ENCODE measurements at places on chromosomes 11 and 22.

DNA sequence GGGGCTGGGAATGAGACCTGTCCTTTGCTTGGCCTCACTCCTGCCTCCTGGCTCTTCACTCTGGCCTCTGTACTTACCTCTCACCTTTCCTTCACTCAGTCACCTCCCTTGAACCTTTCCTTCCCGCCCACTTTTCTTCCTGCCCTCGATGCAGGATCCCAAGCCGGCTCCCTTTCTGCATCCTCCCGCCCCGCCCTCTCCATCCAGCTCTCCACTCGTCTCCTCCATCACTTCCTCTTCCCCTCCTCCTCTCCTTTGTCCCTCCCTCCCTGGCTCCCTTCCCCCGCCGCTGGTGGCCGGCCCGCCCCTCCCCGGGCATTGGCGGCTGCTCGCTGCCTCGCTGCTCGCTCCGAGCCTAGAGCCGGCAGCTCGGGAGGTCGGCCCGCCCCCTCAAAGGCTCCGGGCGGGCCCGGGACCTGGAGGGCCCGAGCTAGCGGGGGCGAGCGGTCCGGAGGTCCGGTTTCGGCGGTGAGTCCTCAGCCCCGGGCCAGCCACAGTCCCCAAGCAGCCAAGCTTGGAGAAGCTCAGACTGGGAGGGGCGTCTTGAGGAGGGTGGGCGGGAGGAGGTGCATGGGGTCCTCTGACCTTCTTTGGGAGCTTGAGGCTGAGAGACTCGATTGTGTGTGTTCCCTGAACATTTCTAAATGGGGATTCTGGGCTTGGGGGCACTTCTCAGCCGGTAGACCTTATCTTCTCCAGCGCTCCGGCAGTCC lies 13.8 kb downstream of the PHLDB1 start:
- DNase-seq = no peak

- peak; percentile 96 for DNase-seq
Measured at GRCh38 chr11:117327567-117328374, at the start of gene CEP164. CEP164 (plus strand) TSS chr11:117327854; CDS start chr11:117338587, 10,733 bp downstream.

GRCh38 chr11:6062691-6063358 lies 32.3 kb upstream of the OR56A1 start:
- no peak for DNase-seq

DNA sequence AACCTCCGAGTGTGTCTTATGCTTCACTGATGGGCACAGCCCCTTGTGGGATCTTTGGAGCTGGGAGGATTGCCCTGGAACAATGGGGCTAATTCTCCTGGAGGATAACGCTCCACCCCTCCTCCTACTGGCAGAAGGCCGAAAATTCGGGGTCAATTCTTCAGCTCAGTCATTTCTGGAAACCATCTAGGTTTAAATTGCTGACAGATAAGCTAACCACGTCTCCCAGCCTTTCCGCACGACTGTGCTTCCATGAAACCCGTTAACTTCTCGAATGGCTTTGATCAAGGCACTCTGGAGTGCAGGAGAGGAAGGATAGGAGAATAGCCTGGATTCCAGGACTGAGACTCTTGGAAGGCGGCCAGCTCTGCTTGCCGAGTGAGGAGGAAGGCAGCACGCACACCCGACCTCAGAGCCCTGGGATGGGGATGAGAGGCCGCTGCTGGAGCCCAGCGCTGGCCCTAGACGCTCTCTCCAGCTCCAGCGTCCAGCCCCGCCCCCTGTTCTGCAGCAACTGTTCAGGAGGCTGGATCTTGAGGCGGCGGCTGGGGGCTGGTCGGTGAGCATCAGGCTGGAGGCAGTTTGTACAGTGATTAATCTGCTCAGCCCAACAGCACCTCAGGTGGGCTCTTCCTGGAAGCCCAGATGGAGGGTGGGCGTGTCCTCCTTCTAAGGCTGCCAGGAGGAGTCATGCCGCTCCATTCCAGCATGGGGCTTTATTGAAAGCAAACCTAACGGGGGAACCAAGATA lies 176.7 kb upstream of the NCAM1 start:
- no peak for DNase-seq

- DNase-seq = no peak
Measured at GRCh38 chr11:73001615-73002014, 140.5 kb downstream of the FCHSD2 start.

DNA sequence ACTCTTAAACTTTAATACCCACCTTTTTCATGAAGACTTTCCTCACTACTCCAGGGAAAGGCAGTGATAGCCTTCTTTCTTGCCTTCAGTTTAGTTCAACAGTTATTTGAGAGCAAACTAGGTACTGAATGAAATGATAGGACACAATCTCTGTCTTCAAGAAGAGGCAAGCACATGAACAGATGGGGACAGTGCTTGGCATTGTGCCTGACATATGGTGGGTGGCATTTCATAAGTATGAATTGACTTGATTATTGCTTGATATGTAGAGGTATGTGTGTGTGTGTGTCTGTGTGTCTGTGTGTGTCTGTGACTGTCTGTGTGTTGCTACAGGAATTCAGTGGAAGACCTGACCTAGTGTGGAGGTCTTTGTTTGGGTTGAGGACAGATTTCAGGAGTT lies 504.1 kb downstream of the NELL1 start:
- DNase-seq = no peak

DNA sequence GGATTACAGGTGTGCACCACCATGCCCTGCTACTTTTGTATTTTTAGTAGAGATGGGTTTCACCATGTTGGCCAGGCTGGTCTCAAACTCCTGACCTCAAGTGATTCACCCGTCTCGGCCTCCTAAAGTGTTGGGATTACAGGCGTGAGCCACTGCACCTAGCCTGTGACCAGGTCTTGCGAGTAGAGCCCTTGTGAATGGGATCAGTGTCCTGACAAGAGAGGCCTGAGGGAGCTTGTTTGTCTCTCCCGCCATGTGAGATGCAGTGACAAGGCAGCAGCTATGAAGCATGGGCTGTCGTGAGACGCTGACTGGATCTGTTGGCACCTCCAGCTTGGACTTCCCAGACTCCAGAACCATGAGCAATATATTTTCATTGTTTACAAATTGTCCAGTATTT lies 69.3 kb downstream of the LRRC32 start:
- DNase-seq = peak; percentile 65

DNA sequence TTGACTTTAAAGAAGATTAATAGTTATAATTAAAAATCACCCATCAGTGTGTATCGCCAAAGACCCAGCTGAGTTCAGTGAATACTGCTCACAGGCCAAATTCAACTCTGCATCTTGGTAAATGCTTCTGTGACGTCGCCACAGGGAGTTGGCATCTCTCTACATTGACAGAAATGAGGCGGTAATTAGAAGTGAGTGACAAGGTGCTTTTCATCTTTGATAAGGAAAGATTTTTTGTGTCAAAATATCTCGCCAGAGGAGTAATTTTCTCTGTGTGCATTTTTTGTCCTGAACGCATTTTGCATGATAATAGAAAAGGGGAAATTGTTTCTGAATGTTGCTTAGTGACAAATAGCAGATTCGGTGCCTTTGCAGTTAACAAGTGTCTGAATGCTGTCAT lies 345.8 kb downstream of the CNTN5 start:
- DNase-seq = no peak

- DNase-seq = no peak
Measured at GRCh38 chr22:28435982-28436381, 243.7 kb downstream of the TTC28 start.

GRCh38 chr11:119532551-119532950 lies 109.6 kb upstream of the THY1 start:
- DNase-seq = peak; percentile 64

GRCh38 chr22:16925407-16925966 lies 82.5 kb downstream of the GAB4 start:
- no peak for DNase-seq

GRCh38 chr11:131666006-131666405 lies 295.6 kb downstream of the NTM start:
- no peak for DNase-seq

DNA sequence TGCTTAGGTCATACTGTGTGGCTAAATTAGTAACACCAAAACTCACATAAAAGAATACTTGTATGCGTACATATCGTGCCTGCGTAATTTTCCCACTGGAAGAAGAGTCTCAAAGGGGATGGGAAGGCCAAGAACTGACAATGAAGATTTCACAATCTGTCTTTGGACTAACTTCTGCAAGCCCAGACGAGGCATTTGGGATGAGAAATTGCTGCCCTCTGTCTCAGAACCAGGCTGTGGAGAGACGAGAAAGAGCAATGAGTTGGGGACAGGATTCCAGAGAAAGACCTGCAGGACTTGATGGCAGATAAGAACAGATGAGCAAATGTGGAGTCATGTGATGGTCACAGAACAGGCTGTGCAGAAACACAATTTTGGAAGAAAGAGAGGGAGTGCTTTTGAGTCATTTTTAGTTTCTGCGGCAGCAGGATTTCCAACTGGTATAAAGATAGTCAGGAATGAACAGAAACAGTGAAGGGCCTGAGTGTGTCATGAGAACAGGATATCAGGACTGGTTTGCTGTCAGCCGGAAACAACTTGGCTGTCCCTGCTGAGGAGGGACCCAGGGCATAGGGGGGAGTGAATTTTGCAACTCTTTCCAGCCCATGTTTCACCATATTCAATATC lies 82.7 kb upstream of the CTSC start:
- no peak for DNase-seq

- DNase-seq = no peak
Measured at GRCh38 chr11:113532697-113533424, 57.7 kb upstream of the DRD2 start.

- no peak for DNase-seq
Measured at GRCh38 chr22:23519442-23520157, 60.5 kb downstream of the IGLL1 start.

GRCh38 chr11:86938900-86939880 lies 16.0 kb downstream of the FZD4 start:
- no peak for DNase-seq

- no peak for DNase-seq
Measured at GRCh38 chr11:111021131-111021530, 224.4 kb upstream of the POU2AF2 start.

- DNase-seq = no peak
Measured at GRCh38 chr11:118325283-118325682, 17.2 kb downstream of the CD3D start.

DNA sequence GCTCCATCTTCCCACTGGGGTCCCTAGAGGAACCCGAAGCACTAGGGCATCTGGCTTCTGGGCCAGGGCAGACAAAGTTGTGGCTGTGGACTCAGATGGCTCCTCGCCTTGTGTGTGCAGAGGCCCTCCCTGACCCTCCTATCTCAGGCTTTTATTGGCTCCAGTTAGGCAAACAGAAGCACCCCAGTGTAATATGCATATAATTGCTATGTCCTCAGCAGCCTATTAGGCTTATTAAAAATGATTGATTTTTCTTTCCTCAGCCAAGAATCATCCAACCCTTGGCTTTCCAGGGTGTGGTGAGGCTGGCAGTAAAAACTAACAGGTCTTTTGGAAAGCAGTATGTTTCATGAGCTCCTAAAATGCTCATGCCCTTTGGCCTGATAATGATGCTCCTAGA lies 22.3 kb downstream of the UPB1 start:
- no peak for DNase-seq
